Activated CD4-positive, alpha-beta T cell treated with anti-CD3 and anti-CD28 coated beads, Interleukin-10, Interleukin-2, amounts not matched to agents 100 ng/mL and 50 ng/mL, durations not matched to agents 16 hours and 8 hours (primary cell): ENCODE measurements at places on chromosomes 6 and 20.

GRCh38 chr20:63431944-63432343, 40.5 kb downstream of the KCNQ2 start:
- no peak for DNase-seq

GRCh38 chr6:132023490-132023889, 72.3 kb upstream of the CCN2 start:
- DNase-seq = no peak

- DNase-seq = peak; percentile 45
These were observed 56.6 kb upstream of the POU3F2 start for GRCh38 chr6:98777762-98778161.

DNA sequence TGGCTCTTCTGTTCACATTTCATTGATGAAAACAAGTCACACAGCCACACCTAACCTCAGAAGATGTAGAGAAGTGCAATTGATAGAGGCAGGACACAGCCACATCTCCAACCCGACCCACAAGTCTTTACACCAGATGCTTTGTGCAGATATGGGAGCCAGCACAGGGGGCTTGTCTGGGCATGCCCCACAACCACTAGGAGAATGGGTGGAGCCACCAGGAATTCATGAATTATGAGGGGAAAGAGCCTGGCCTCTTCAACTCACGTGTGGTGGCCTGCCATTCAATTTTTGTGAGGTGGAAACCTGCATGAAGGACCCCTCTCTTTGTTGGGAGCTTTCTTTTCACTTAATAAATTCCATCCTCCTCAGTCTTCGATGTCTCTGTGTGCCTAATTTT, 79.1 kb downstream of the OGFRL1 start:
- DNase-seq = no peak

DNA sequence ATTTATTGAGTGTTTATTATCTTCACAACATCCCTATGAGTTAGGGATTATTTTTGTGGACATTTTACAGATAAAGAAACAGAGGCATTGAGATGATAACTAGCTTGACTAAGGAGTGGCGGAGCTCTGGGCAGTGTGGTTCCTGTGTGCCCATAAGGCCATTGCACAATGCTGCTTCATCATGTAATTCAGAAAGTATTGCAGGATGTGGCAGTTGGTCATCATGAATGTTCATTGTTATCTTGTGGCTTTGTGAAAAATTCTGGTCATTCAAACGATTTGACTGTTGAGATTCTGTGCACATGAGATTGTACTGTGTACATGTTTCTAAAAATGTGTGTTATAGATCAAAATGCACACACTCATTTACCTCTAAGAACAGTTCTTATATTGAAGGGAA, 150.8 kb downstream of the ESR1 start:
- peak; percentile 2 for DNase-seq

DNA sequence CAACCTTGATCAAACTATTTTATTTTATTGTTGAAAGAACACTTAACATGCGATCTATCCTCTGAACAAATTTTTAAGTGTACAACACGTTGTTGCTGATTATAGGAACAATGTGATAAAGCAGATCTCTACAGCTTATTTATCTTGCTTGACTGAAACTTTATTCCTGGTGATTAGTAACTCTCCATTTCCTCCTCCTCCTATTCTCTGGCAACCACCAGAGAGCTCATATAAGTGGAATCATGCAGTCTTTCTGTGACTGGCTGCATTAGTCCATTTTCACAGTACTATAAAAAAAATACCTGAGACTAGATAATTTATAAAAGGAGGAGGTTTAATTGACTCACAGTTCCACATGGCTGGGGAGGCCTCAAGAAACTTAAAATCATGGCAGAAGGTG, 218.1 kb downstream of the LRFN2 start:
- no peak for DNase-seq

GRCh38 chr6:112038756-112039430, 15.0 kb upstream of the CCN6 start:
- DNase-seq = no peak

DNA sequence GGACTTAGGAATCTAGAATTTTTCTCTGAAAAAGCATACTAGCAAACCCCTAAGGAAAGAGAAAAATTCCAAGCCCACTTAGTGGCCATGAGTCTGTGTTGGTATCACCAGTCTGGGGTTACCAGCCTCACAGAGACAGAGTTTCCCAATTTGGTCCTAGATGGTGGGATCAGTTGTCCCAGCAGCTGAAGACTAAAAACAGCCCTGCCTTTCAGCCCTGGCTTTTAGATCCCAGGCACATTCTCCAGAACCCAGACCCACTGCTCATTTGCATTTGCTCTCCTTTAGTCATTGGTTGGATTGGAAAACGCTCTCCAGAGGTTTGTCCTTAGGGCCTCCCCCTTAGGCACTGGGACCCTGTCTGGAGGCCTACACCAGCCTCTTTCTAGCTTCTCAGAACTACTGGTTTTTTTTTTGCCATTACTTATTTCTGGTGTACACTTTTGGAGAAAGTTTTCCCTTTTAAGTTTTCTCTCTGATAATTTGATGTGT, 39.1 kb upstream of the FOXO3 start:
- no peak for DNase-seq
